PC-3 (cell line): ENCODE measurements at places on chromosomes 3 and 15. TPM values are rescaled to one million over a fixed set of nuclear protein-coding genes. Genes with fewer than 3 reads are reported as not detected.

DNA sequence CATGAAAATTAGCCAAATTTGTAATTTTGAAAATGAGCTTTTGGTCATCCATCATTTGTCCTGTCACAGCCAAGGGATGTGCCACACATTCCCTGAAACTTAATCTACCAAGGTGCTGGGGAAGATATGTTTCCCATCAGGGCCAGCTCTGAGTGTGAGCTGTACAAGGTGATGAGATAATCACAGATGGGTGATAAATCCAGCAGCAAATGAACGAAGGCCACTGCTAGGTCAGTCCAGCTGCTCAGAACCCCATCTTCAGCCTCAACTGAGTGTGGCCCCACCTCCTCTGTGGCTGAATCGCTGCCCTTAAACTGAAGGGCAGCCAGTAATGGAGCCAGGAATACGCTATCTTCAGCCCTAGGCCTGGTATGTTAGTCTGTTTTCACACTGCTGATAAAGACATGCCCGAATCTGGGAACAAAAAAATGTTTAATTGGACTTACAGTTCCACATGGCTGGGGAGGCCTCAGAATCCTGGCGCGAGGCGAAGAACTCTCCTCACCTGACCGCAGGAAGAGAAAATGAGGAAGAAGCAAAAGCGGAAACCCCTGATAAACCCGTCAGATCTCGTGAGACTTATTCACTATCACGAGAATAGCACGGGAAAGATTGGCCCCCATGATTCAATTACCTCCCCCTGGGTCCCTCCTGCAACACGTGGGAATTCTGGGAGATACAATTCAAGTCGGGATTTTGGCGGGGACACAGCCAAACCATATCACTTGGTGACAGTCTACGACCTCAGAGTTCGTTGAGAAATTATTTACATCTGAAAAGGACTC lies 553.0 kb downstream of the NTRK3 start:
- peaks cover 11% of the 10 kb centered on the region; the same call in 1 of the 2 replicates for H3K27me3 ChIP-seq
- no peak overlapping the region for H3K27ac ChIP-seq
- no peaks in the 10 kb centered on the region for H3K4me1 ChIP-seq
- no peak for DNase-seq

DNA sequence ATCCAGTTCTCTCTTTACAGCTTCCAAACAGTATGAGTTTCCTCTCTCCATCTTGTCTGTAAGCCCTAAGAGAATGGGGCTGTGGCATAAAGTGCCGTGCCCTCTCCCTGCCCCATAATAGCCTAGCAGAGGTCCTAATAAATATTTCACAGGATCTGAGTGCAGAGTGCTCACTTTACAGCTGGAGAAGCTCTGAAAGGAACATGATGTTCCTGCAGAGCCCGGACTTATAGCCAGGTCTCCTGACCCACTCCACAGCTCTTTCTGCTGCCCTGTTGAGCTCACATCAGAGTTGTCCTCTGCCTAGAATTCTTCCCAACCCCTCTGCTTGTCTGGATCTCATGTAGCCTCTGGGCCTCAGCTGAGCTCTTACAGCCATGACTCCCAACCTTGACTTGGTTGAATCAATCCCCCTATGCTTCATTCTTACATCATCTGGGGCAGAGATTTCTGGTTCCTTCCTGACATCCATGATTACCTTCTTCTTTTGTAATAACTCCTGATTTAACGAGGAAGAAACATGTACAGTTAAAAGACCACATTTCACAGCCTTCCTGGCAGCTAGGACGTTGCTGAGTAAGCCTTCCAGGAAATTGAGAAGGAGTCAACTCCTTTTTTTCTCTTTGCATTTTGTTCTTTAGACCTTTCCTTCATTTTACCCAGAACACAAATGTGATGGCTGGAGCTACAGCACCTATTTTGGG lies 135.3 kb downstream of the RPLP1 start:
- H3K27ac ChIP-seq: no peak overlapping the region
- H3K4me3 ChIP-seq: no peak overlapping the region
- H3K27me3 ChIP-seq: no peaks in the 10 kb centered on the region
- DNase-seq: peak; percentile 45

DNA sequence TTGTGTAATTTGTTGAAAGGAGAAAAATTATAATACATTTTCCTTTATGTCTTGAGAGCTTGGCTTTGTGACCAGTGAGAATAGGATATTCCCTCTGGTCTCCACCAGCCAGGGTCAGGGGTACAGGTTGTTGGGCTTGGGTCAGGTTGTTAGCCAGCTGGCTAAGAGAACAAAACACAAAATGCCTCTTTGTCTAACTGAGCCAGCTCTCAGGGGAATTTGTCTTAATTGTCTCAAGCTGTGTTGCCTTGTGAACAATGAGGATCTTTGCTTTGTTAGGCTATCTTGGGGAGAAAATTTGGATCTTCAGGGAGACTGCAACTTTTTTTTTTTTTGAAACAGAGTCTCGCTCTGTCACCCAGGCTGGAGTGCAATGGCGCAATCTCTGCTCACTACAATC lies 17.7 kb upstream of the GK5 start:
- H3K27me3 ChIP-seq: no peaks in the 10 kb centered on the region
- no peaks in the 10 kb centered on the region for H3K4me1 ChIP-seq
- no peak overlapping the region for H3K27ac ChIP-seq
- no peaks in the 10 kb centered on the region for H3K36me3 ChIP-seq

GRCh38 chr3:156664831-156665178 lies 9.6 kb upstream of the TIPARP start:
- H3K4me1 ChIP-seq: peaks cover 21% of the 10 kb centered on the region
- no peak overlapping the region for H3K27ac ChIP-seq
- no peak overlapping the region for H3K4me3 ChIP-seq
- H3K36me3 ChIP-seq: no peaks in the 10 kb centered on the region
- no peak for DNase-seq
- no peaks in the 10 kb centered on the region for H3K27me3 ChIP-seq

DNA sequence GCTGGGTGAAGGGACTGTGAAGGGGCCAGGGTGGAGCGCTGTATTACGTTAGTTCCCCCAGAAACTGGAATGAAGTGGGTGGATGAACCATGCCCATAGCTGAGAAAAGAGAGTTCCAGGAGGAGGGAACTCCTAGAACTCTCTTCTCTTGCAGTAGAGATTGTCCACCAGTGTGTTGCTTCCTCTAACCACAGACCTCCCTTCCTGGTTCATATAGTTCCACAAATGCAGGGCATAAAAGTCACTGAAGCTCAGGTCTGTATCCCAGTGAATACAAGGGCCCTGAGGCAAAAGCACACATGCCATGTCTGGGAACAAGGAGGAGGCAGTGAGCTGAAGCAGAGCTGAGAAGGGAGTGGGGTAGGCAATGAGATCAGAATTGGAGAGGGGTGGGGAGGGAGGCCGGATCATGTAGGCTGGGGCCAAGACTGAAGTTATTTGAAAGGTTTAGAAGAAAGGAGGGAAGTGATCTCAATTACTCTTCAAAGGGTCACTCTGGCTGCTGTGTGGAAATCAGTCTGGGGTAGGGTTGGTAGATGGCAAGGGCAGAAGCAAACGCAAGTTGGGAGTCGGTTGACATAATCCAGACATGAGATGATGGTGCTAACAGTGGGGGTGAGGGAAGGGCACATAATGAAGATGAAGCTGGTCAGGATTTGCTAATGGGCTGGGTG lies 6.5 kb downstream of the A4GNT start:
- no peak for DNase-seq
- no peak overlapping the region for H3K27ac ChIP-seq
- H3K27me3 ChIP-seq: no peaks in the 10 kb centered on the region
- H3K4me1 ChIP-seq: no peaks in the 10 kb centered on the region

DNA sequence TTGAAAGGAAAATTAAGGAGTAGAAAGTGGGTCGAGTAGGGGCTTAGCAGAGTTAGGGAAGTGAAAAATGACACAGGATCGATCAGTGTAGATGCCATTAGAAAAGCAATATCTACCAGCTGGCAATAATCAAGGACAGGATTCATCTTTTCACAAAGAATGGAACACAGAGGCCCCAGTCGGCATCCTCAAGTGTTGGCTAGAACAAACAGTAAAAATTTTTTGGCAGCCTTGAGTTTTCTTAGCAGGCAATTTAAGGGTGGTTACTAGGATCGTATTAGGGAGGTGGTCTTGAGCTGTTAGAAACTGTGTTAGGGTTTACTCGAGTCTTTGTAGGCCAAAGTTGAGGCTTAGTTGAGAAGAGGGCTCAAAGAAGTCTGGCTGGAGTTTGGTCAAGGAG lies 658.8 kb upstream of the SGO1 start:
- no peak overlapping the region for H3K4me3 ChIP-seq
- no peaks in the 10 kb centered on the region for H3K4me1 ChIP-seq
- no peaks in the 10 kb centered on the region for H3K36me3 ChIP-seq
- no peaks in the 10 kb centered on the region for H3K27me3 ChIP-seq
- no peak for DNase-seq

- no peaks in the 10 kb centered on the region for H3K36me3 ChIP-seq
- no peaks in the 10 kb centered on the region for H3K27me3 ChIP-seq
- H3K27ac ChIP-seq: no peak overlapping the region
- no peak for DNase-seq
- no peaks in the 10 kb centered on the region for H3K4me1 ChIP-seq
Observed at GRCh38 chr15:44328135-44328534, 39.6 kb downstream of the GOLM2 start.

DNA sequence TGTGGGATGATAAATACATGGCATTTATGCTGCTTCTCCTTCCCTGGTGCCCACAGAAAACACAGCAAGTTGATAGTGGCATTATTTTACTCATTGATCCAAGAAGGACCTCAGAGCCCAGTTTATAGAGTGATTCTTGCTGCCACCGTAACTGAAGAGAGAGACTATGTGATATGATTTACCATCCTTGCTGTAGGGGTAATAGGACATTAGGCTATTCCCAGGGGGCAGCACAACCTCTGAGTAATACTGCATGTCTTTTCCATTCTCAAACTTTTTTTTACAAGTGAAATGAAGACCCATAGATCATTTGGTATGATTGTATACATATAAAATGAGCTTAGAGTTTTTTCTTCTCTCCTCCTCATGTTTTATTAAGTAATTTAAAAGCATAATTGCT lies 136.4 kb downstream of the ABI3BP start:
- H3K4me3 ChIP-seq: no peak overlapping the region
- no peaks in the 10 kb centered on the region for H3K27me3 ChIP-seq
- DNase-seq: no peak
- H3K4me1 ChIP-seq: no peaks in the 10 kb centered on the region

DNA sequence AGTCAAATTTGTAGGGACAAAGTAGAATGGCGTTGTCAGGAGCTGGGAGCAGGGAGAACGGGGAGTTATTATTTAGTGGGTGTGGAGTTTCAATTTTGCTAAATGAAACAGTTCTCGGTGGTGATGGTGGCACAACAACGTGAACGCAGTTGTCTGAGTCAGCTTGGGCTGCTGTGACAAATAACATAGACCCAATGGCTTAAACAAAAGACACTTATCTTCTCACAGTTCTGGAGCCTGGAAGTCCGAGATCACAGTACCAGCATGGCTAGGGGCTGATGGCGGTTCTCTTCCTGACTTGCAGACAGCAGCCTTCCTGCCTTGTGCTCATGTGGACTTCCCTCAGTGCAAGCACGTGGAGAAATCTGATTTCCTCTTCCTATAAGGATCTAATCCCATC lies 90.2 kb downstream of the CHSY1 start:
- H3K27ac ChIP-seq: no peak overlapping the region
- H3K27me3 ChIP-seq: no peaks in the 10 kb centered on the region
- H3K36me3 ChIP-seq: peaks cover 2% of the 10 kb centered on the region; the same call in 1 of the 2 replicates
- no peak for DNase-seq
- H3K4me3 ChIP-seq: no peak overlapping the region

Gene SLC24A5
- not detected in 2 replicates for total RNA-seq

DNA sequence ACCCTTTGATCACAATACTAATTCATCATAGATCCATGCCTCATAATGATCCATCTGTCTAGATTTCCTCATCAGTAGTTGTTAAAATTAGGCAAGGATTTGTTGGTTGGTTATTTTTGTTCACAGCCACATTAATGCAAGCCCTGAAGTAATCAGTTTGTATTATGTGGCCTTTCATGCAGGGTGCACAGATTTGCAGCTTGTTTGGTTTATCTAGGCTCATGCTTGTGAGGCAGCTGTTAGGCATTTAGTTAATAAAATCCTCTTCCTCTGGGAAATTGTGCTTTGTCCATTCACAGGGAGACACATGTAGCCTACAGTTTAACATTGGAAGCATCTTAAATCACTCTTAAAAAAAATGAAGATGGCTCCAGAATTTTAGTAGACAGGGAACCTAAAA lies 162.8 kb upstream of the ZNF385D start:
- H3K4me1 ChIP-seq: no peaks in the 10 kb centered on the region
- H3K27me3 ChIP-seq: no peaks in the 10 kb centered on the region
- DNase-seq: no peak
- H3K4me3 ChIP-seq: no peak overlapping the region

DNA sequence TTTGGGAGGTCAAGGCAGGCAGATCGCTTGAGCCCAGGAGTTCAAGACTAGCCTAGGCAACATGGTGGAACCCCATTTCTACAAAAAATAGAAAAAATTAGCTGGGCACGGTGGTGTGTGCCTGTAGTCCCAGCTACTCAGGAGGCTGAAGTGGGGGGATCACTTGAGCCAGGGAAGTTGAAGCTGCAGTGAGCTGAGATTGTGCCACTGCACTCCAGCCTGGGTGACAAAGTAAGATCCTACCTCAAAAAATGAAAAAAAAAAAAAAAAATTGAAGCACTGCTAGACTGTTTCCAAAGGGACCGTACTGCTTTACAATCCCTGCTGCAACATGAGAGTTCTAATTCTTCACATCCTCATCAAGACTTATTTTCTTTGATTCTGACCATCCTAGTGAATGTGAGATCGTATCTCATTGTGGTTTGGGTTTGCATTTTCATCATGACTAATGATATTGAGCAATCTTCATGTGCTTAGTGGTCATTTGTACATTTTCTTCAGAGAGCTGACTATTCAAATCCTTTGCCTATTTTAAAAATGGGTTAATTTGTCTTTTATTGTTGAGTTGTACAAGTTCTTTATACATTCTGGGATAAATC lies 10.8 kb downstream of the CMTM8 start:
- peak; percentile 93 for DNase-seq
- H3K4me3 ChIP-seq: no peak overlapping the region

DNA sequence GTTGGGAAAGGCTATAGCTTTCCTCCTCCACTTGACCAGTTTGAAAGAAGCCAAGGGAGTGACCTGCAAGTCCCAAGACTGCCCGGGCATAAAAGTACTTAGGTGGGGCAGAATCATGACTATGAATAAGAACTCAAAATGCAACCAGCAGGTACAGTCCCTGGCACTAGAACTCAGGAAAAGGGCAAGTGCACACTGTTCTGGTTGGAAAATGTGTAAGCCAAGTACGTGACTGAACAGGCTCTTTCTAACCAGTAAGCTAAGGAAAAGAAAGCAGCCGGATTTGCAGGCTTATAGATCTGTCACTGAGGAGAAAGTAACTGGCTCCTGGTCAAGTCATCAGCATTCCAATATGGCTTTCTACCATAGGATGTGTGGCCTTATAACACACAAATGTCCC lies 101.2 kb upstream of the SLC4A7 start:
- H3K27ac ChIP-seq: no peak overlapping the region
- no peak for DNase-seq
- peaks cover 3% of the 10 kb centered on the region for H3K4me1 ChIP-seq

Gene TRPM1
- not detected in 2 replicates for total RNA-seq

- H3K36me3 ChIP-seq: no peaks in the 10 kb centered on the region
- H3K4me1 ChIP-seq: no peaks in the 10 kb centered on the region
- H3K27ac ChIP-seq: no peak overlapping the region
- H3K4me3 ChIP-seq: no peak overlapping the region
- H3K27me3 ChIP-seq: no peaks in the 10 kb centered on the region
Observed at GRCh38 chr3:178603735-178604134, 67.5 kb downstream of the KCNMB2 start.
